ENCODE measurements at places on chromosomes 6 and 20.
A peak's percentile ranks its signal among the peaks of the same experiment; 100 is the strongest.

DNA sequence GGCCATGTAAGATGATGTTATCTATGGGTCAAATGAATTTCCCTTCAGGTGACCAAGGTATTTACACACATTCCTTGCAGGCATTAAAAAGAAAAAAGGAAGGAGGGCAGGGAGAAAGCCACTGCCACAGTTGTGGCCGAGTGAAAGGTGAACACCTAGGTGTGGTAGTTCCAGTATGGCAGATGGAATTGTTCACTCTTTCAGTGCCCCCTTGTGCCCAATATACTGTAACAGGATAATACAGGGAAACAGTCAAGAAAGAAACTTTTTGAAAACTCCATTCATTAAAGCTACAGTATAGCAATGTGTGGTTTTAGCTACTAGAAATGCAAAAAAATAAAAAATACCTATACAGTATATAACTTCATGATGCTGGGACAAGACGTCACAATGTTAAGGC, 52.1 kb downstream of the BMP2 start:
- peak; percentile 6 for DNase-seq

GRCh38 chr20:53592992-53593465, 610 bp downstream of the ZNF217 start:
- DNase-seq: peak; percentile 52

DNA sequence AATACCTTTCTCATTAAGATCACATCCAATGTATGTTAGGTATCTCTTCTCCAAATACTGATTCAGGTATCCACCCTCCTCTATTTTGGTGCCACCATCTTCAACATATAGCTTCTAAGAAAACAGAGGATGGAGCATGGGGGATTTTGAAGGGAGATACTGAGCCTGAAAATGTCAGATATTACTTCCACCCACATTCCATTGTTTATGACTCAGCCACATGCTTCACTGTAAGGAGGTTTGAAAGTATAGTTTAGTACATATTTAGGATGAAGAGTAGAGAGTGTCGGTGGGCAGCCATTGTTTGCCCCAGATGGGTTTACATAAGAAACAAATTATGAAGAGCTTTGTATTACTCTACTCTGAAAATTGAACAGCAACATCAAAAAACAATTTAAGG, 286.7 kb downstream of the TFAP2B start:
- DNase-seq: no peak

GRCh38 chr6:13027207-13027606, 301.1 kb downstream of the TBC1D7 start:
- no peak for DNase-seq

DNA sequence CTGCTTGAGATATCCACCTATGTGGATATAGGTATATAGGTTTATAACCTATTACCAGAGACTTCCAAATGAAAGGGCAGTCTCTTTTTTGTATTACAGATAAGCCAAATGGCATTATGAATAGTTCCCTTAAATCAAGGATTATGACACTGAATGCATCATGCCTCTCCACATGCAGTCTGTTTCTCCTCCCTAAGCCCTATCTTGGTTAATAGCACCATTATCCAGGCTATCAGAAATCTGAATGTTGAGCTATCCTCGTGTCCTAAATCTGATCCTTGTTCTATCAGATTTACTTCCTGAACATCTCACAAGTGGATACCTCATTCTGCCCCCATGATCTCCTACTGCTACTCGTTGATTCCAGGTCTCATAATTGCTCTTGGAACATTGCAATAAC, 138.0 kb downstream of the GRIK2 start:
- DNase-seq: no peak

GRCh38 chr20:43976547-43976946, 61.9 kb downstream of the TOX2 start:
- no peak for DNase-seq

DNA sequence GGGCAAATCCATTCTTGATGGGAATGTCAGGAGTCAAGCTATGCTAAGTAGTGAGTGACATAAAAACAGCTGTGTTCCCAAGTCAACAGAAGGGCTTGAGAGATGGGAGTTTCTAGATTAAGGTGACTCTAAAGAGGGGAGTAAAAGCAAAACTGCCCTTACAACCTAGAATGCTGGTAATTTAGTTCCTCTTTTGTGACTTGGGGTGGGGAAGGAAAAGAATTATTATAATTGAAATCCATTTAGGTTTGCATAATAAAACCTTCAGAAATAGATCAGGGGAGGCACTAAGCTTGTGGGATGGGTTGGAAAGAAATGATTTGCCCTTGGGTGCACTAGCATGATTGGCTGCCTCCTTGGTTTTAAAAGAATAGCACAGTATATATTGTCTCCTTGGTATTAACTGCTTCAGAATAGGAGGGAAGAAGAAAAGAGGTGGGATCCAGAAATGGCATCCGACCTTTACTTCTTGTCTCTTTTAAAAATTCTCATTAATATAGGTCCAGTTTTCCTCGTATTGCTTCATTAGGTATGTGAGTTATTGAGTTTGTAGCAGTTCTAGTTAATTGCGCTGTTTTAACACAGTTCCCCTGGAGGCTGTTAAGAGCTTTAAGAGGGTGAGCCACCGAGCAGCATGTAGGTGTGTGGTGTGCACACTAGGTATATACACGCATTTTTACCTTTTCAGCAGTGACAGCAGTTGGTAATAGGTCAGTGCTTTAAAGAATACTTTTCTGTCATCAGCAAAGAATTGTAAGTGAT, 95.3 kb upstream of the VSTM2L start:
- no peak for DNase-seq
